Activated CD4-positive, alpha-beta T cell treated with anti-CD3 and anti-CD28 coated beads for 36 hours (primary cell): ENCODE measurements at places on chromosomes 1 and 21.
A peak's percentile ranks its signal among the peaks of the same experiment; 100 is the strongest.

GRCh38 chr1:214518361-214518760 is 33.0 kb downstream of the PTPN14 start:
- no peak for DNase-seq

- DNase-seq: peak; percentile 6
Observed at GRCh38 chr1:115179397-115180079, 90.2 kb upstream of the TSPAN2 start.

DNA sequence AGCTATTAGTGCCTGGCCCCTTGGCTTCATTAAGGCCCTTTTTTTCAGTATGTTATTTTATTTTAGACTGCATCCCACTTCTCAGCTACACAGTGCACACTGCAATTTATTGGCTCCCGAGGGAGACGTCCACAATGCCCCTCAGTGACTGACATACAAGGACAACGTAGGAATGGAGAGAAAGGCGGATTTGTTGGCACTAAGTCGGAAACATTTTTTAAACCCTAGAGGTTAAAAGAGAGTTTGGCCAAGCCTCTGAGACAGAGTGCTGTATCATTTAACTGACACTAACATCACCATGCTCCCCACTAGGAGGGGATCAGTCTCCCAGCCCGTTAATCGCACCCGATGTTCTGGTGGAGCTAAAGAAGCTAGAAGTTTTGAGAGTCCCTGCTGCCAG is 45.7 kb upstream of the FOXD3 start:
- no peak for DNase-seq

- no peak for DNase-seq
Observed at GRCh38 chr1:215002471-215002870, 80.1 kb upstream of the KCNK2 start.

DNA sequence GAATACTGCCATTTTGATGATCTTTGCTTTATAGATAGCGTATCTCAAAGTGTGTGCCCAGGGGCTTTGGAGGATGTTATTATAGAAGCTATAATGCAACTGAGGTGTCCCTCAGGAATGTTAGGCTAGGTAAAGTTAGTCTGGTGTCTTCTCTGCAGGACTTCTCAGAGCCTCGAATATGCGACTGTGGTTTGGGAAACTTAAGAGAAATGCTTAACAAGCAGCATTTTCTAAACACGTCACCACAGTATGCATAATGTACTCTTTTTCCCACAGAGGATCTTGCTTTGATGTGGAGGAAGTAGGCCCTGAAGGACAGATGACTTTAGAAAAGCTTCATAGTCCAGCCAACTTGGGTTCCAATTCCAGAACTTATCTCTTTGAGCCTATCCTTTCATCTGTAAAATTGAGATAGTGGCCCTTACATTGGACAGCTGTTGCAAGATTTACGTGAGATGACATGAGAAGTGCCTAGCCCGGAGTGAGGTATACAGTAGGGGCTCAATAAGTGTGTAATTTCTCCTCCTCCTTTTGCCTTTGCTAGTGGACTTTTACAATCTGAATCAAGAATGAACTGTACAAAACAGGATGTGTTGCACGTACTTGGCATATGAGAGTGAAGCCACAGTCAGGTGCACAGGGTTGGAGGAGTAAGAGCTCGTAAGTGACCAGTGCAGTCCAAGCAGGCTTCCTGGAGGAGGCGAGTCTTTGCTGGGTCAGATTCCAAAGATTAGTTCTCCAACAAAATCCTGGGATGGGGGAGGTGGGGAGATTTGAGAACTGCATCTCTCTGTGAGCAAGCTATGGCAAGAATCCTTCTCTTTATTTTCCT is 29.7 kb upstream of the TRABD2B start:
- DNase-seq: no peak

- peak; percentile 44 for DNase-seq
Observed at GRCh38 chr1:225928186-225929175, 4.4 kb upstream of the PYCR2 start.

- no peak for DNase-seq
Observed at GRCh38 chr1:1361982-1362423, 3.6 kb upstream of the MXRA8 start.

DNA sequence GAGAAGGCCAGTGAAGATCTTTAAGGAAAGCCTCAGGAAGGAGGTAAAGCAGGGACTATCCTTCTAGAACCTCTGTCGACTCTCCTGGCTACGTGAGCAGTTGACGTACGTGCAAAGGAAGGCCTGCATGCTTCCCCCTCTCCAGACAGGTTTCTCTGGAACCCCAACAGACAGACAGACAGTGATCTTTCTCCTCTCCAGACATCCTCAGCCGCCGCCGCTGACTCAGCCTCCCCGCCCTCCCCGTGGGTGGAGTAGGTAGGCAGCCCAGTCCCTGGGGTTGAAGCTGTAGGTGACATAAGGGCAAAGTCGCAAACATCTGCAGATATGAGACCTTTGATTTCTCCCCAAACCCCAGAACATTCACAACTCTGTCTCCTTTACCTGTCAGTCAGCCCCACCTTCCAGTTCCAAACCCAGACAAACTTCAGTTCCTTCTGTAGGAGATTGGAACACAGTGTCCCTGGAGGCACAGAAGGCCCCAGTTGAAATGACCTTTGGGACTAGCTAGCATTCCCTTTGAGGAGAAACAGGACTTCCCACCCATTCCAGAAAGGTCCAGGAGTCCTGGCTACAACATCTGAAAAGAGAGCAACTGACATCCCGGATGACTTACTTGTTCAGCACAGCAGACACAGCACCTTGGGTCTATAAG is 146.0 kb upstream of the JUN start:
- peak; percentile 81 for DNase-seq

GRCh38 chr1:226466296-226466695 is 58.4 kb upstream of the PARP1 start:
- DNase-seq: no peak

DNA sequence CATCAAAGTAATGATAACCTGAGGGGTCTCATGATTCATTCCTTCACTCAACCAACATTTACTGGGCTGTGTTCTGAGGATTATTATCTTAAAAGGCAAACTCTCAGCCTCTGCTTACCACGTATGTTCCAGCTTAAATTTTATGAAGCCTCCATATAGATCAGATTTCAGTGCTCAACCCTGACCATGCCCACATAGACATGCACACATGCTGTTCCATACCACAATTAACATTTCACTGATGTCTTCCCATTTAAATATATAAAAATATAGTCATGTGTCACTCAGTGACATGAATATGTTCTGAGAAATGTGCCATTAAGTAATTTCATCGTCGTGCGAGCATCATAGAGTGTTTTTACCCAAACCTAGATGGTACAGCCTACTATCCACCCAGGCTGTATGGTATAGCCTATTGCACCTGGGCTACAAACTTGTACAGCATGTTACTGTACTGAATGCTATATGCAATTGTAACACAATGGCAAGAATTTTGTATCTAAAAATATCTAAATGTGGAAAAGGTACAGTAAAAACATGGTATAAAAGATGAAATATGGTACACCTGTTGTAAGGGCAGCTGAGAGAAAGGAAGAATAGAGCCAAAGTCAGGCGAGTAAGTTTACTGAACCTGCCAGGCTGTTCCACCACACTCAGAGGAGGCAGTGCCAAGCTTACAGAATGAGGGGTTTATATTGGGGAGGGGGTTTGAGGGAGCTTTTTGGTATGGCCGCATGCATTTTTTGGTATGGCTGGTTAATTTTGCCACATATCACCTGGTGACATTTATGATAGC is 134.7 kb upstream of the ETV3 start:
- no peak for DNase-seq

GRCh38 chr1:235168375-235168774 is 7.3 kb upstream of the RBM34 start:
- no peak for DNase-seq

DNA sequence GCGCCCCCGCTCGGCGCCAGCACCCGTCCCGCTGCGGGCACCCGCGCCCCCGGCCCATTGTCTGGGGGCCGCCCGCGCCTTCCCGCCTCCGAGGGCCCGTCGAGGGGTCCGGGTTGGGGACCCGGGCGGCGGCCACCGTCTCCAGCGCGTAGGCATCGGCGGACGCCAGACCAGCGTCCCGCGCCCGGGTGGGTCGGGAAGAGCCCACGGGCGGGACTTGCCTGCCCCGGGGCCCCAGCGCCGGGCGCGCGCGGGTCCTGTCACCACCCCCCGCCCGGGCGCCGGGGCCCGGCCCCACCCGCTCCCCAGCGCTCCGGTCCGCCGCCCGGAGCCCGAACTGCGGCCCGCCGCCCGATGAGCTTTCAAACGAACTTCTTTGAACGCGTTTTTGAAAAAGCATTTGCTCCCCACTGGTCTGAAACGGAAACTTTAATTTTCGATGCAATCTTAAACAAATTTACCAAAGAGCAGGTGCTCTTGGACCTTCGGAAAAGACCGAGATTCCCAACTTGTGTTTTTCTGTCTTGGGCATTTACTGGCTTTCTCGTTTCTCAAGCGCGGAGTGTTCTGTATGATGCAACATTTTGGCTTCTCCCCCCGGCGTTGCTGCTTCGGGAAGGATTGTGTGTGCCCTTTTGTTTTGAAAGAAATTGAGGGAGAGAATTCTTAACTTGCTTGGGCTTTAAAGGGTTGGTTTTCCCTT is 615 bp downstream of the CLIC4 start:
- peak; percentile 52 for DNase-seq

- no peak for DNase-seq
Observed at GRCh38 chr1:206636671-206637070, 1.3 kb downstream of the DYRK3 start.

GRCh38 chr1:72526926-72527325 is 244.6 kb upstream of the NEGR1 start:
- no peak for DNase-seq

DNA sequence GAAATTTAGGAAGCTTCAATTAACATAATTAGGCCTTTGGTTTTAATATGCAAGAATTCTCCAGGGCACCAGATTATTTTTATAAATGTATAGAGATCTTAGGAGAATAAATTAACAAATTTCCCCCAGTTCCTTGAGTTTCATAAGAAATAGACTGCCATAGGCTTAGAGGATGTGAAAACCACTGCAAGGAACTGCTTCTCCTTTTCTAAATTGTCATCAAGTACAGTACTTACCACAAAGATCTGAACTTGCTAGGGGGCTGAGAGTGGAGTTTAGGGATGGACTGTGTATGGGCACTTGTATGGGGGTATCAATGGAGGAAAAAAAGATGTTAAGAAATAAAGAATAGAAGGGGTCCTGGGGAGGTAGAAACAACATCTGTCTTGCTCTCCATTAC is 31.1 kb downstream of the LHX8 start:
- no peak for DNase-seq

DNA sequence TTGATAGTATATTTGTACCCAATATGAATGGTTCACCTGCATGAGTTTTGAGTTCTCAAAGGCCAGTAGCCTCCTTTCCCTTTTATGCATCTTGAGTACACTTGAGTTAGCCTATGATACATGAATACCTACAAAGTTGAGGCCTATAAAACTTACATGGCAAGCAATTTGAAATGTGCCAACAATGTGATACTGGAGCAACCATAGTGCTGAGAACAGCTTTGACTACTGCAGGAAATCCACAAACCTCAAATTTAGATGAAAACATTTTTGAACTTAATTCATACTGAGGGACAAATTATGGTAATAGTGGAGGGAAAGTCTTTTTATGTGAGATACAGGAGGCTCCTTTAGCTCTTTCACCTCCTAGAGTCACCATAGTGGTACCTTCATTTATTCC is 37.4 kb downstream of the LEPR start:
- DNase-seq: no peak

DNA sequence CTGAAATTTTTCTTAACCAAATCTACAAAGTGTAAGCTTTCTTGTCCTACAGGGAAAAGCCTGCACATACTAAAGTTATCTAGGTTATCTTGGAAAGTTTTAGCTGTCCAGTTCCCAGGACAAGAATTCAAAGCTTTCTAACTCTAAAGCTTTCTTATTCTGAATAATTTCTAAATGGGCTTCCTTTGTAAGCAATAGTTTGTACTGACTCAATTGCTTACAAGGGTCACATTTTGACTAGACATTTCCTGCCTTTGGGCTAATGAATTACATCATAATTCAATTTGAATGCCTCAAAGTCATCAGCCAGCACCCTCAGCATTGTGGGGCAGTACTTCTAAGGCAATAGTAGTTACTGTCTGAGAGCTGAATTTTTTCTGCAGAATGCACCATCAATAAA is 223.0 kb downstream of the LTN1 start:
- peak; percentile 39 for DNase-seq

- DNase-seq: no peak
Observed at GRCh38 chr21:31795992-31796391, 64.1 kb upstream of the SCAF4 start.

DNA sequence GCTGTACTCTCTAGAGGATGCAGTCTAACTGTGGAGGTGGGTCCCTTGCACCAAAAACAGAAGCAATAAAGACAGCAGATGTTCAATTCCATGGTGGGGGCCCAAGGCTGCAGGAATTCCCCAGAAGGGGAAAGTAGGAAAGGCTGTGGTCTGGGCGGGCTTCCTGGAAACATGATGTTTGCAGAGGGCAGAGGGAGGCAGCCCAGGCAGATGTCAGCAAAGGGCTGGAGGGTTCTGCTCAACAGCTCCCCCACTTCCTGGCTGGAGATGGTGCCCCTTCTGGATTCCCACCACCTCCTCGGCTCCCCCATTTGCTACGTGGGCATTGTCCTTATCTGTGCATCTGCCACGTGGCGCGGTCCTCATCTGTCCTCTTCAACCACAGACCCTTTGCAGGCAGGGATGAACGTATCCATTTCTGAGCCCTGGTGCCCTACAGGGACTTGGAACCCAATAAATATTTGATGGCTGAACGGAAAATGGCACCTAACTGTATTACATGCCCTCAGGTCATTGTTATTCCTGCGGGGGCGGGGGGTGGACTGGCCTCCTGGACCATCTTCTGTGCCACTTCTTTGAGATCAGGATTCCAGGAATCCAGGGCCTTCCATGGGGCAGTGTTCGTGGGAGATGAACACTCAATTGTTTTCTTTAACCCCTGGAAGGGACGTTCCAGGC is 8.4 kb upstream of the GUCA2B start:
- DNase-seq: no peak

GRCh38 chr1:157951230-157951629 is 42.2 kb upstream of the KIRREL1 start:
- DNase-seq: no peak

GRCh38 chr1:203772836-203773235 is 7.9 kb downstream of the LAX1 start:
- DNase-seq: no peak

- DNase-seq: no peak
Observed at GRCh38 chr1:116379674-116380498, 6.8 kb downstream of the ATP1A1 start.

DNA sequence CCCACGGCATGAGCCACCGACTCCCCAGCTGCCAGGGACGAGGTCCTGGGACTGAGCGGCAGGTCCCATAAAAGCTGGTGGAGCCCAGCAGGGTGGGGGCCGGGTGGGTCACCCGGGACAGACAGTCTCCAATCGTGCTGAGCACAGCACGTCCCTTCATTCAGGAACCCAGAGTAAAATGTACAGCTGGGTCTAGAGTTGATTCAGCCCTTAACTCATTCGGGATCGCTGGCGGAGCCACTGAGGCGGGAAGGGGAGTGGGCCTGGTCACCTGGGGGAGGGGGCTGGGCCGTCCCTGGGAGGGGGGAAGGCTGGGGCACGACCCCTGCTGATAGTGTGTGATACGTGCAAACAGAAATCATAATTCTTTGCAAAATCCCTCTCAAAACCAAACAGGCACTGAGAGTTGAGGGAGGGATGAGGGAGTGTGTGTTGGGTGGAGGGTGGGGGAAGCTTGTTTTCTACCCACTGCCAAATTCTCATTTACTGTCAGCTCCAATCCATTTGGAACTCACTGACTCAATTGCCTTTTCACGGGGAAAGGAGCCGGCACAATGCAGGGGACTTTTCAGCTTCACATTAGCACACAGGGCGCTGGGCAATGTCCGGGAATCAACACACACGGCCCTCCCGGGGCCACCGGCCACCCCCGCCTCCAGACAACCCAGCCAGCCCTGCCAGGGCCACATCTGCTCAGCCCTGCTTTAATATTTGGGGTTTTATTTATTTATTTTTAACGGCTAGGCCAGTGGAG is 13.8 kb downstream of the CASZ1 start:
- DNase-seq: no peak
